ENCODE measurements at places on chromosomes 5 and 9.

- DNase-seq: no peak
Observed at GRCh38 chr5:54593779-54594178, 76.2 kb downstream of the SNX18 start.

DNA sequence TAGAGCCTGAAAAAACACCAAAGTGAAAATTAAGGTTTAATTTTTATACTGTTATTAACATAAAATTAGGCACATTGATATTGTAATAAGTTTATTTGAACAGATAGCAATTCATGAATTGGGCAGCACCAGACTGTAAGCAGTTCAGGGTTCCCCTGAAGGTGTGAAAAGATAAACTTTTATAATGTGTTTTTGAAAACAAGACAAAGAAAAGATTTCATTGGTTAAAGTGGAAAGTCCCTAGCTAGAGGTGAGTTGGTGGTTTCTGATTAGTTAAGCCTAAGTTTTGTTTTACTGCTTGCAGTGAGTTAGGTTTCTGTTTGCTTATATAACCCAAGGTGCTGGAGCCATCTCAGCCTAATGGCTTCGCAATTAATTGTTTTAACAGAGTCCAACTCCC, 96.5 kb upstream of the RPS23 start:
- DNase-seq: no peak

GRCh38 chr9:31486630-31487029, 897.8 kb upstream of the ACO1 start:
- DNase-seq: no peak

DNA sequence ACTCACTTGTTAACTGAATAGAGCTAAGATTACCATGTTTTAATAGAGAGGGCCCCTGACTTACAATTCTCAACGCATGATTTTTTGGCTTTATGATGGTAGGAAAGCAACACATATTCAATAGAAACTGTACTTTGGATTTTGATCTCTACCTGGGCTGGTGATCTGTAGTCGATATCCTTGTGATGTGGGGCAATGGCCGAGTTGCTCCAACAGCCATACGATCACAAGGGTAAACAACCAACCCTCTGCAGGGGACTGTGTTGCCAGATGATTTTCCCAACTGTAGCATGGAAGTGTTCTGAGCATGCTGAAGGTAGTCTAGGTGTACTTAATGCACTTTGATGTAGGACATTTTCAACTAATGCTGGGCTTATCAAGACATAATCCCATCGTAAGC, 36.5 kb downstream of the NSUN2 start:
- no peak for DNase-seq

DNA sequence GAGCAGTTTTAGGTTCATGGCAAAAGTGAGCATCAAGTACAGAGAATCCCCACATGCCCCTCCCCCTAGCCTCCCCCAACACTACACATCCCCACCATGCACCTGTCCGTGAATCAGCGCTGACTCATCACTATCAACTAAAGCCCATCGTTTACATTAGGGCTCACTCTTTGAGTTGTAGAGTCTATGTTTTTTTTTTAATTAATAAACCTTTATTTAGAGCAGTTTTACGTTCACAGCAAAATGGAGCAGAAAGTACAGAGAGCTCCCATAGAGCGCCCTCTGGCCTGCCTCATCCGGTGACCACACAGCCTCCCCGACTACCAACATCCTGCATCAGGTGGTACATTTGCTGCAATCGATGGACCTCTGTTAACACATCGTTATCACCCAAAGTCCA, 47.9 kb upstream of the UNC5A start:
- DNase-seq: no peak

DNA sequence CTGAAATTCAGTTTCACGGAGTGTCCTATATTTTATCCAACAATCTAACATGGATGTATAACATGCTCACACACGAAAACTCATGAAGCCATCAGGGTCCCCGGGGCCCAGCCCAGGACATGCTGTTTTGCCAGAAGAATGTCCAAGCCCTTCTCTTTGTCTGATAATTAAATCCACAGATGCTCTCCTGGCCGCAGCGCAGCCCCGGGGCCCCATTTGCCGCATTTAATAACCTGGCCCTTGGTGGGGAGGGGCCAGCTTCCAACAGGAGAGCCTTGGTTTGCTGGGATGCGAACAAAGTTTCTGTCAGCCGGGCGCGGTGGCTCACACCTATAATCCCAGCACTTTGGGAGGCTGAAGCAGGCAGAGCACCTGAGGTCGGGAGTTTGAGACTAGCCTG, 30.0 kb downstream of the PLPP7 start:
- no peak for DNase-seq

- no peak for DNase-seq
Observed at GRCh38 chr9:119255116-119255515, 114.1 kb downstream of the BRINP1 start.

GRCh38 chr9:99411068-99411467, 189.0 kb downstream of the SEC61B start:
- no peak for DNase-seq

- DNase-seq: no peak
Observed at GRCh38 chr5:58043032-58043945, 416.6 kb downstream of the PLK2 start.

- no peak for DNase-seq
Observed at GRCh38 chr5:35129276-35129675, 81.5 kb upstream of the AGXT2 start.

GRCh38 chr9:101846161-101846560, 107.7 kb upstream of the GRIN3A start:
- DNase-seq: no peak

DNA sequence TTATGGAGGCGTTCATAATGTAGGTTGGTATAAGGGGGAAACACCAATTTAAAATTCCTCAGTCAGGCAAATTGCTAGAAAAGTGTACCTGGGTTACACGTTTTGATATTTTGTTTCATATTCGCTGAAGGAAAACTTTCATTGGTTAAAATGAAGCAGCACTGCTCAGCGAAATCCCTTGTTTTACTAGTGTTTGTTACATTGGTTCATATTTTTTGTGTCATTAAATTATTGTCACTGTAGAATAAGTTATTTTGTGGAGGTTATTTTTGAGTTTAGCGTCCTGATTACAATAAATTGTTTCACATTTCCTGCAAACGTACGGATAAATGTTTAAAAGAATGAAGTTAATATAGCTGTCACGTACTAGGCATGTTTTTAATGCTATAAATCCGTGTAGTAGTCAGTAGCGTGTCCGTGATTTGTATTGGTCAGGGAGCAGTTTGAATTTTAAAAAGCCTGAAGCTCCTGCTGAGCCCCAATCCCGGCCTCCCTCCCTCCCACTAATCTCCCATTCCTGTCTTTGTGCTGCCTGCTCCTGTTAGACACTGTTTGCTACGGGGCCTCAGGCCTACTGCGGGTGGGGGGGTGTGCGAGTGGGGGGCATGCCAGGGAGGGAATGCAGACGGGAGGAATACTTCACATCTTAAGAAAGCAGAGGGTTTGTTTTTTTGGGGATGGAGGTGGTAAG, 2.0 kb downstream of the NIPBL start:
- no peak for DNase-seq

GRCh38 chr5:8491254-8491653, 622.3 kb downstream of the MTRR start:
- DNase-seq: no peak

DNA sequence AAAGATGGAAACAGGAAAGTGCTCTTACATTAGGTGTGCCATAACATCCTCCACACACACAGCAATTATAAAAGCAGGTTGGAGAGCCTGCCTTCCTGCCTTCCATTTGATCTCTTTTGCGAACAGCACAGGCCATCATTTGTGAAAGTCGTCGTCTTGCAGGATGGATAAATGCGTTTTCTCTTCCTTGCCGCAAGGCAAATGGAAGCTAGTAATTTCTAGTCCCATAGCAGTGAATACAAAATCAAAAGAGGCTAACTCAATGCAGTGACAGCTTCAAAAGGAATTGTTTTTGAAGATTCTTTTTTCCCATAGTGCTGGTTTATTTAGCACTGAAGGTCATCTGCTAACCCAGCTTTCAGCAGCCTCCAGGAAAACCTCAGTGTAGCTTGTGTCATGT, 178.8 kb downstream of the GIN1 start:
- no peak for DNase-seq

DNA sequence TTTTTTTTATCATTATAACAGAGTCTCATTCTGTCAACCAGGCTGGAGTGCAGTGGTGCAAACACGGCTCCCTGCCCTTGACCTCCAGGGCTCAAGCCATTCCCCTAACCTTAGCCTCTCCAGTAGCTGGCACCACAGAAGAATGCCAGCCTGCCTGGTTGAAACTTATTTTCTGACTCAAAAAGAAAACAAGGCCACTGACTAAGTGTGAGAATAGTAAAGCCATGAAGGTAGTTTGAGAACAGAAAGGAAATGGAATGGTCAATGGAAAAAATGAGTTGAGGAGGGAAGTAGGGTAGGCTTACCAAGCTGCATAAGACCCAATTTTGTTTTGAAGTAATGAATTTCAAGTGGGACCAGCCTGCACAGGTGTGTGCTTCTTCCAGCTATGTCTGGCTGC, 82.8 kb upstream of the RORB start:
- DNase-seq: no peak

DNA sequence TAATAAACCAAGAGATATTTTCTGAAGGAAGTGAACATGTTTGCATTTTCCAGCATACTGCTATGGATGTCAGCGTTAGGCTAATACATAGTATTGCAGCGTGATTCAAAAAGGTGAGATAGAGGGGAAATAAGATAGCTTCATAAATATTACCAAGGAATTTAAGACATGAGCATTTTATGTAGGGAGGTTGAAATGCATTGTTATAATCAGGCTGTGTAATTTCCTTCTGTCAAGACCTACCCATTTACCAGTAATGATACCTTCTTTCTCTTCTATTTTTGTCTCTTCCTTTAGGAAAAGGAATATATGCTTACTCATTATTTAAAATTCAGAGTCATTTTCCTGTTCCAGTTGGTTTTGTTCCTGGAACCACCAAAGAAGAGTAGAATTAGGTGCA, 33.3 kb downstream of the PIK3R1 start:
- DNase-seq: no peak

DNA sequence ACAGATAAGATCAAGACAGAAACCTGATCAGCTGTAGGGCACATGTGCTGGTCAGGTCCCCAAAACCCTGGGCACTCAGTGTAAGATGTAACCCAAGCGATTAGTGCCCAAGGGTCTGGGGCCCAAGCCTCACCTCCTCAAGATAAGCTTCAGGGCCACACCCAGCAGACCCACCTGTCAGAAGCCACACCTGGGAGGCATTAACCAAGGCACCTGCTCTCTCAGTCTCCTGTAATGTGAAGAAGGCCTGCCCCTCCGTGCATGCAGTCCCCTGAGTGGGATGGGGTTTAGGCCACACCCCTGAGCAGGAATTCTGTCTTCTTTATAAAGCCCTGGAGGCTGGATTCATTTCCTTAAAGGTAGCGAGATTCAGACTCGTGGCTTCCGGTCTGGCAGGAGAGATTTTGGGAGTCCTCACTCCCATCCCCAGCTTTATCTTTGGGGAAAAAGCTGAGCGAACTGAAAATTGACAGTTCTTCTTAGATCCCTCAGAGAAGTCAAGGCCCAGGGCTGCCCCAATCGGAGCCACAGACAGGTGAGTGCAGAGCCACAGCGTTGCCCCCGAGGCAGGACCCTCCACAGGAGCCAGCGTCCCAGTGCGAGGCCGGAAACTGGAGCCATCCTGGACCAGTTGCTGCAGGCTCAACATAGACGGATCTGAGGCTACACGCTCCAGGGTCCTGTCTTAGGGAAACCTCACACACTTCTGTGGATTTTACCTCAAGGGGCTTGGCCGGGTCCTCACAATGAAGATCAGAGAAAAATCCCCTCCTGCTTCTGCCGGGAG, 357.6 kb upstream of the IRX4 start:
- no peak for DNase-seq

GRCh38 chr9:135816651-135816970, 90.7 kb downstream of the CAMSAP1 start:
- DNase-seq: no peak

DNA sequence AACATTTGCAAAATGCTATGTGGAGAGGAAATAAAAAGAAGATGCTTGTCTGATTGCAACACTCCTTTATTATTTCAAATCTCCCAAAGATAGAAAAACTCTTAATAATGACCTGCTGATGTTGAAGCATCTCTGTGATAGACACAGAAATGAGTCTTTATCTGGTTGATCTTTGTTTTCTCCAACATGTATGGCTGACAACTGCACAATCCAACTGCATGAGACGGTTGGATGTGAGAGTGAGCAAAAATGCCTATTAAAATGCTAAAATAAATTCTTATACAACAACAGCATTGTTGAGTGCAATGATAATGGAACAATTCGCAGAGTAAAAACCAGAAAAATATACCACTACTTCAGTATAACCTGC, 7.5 kb upstream of the IZUMO3 start:
- DNase-seq: no peak

DNA sequence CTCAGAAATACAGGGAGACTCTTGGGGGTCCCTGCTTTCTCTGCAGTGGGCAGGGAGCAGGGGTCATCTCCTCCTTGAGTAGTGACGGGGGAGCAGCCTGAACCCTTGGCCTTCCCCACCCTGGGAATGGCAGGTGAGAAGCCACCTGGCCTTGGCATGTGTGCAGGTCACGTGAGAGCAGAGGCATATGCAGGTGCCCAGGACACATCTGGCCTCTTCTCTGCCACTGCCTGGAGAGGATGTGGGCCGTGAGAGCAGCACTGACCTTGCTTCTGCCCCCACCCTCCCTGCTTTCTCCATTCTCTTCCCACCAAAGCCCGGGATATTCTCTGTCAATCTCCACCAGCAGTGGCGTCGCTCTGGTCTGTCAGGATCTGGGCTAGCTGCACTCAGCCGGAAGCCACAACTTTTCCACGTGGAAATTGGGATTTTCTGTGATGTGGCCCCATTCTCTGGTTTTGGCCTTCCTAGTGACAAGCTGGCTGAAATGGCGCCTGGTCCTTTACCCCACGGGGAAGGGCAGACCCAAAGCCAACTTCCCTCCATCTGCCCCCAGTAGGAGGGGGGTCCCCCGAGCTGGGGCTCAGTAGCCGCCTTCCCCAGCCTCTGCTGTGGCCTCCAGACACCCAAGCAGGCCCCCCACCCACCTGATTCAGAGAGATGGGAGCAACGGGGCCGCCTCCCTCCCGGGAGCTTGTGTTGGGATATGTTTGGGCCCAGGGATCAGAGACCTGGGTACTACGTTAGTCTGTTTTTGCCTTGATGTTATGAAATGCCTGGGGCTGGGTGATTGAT, 70.4 kb upstream of the FCN1 start:
- no peak for DNase-seq

- no peak for DNase-seq
Observed at GRCh38 chr5:131541071-131541470, 94.0 kb downstream of the RAPGEF6 start.
